ENCODE measurements at places on chromosomes 5 and 9.

- no peak for DNase-seq
Measured at GRCh38 chr9:72773570-72773969, 179.3 kb downstream of the ALDH1A1 start.

DNA sequence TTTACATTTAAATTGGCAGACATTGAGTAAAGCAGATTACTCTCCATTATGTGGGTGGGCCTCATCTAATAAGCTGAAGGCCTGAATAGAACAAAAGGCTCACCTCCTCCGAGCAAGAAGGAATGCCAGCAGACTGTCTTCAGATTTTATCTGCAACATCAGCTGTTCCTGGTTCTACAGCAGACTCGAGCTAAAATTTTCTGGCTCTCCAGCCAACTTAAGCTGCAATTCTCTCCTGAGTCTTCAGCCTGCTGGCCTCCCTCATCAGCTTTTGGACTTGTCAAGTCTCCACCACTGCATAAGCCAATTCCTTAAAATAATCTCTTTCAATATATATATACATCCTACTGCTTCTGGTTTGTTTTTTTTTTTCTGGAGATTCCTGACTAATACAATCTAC, 12.5 kb downstream of the TRPM3 start:
- no peak for DNase-seq

- no peak for DNase-seq
Measured at GRCh38 chr9:1969160-1969559, 46.0 kb upstream of the SMARCA2 start.

DNA sequence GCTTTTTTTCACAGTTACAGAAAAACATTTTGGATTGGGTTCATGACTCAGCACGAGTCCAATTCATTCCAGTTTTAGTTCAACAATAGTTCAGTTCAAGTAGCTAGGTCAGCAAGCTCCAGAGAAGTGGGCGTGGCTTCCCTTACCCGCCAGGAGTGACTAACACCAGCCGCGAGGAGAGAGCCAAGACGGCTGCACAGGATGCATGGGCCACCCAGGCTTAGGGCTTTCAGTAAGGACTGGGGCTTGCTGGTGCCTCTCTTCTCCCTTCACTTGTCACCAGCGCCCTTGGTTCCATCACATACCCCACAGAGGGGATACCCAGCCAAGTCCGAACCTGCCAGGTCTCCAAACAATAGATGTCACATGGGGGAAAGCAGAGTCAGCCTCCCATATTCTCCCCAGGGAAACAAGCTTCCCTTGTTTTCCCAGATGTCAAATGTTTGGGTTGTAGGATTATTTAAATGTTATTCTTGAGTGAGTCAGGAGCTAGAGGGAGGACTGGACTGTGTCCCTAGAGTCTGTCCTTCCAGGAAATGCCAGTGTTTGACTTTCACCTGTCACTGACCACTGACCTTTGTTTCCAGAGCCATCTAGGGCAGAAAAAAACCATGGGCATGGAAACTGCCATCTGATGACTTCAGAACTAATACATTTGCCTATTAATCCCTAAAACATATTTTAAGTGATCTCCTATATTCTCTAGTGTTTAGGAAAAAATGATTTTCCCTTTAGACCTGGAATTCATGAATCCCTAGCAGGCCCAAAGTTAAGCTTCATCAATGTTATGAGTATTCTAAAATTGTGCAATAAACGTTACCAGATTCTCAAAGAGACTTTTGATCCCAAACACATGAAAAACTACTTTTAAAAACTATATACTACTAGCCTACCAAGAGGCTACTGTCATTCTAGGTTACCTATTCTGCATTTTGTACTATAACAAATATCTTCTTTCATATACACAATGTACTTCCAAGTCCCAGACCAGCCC, 51.9 kb downstream of the NIPAL4 start:
- DNase-seq: peak; percentile 25

DNA sequence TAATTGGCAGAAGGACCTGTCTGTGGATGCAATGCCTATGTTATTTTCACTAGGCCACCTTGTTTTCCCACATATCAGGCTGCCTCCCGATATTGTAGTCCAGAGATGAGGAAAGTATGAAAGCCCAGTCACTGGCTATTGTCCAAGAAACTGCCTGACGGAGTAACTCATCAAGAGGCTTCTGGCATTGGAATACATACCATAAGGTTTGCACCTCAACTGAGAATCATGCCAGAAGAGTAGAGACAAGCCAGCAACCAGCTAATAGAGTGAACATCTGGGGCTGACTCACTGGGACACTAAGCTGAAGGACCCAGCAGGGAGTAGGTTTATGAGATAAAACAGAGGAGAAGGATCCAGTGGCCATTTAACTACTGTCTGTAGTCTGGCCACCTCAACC, 137.2 kb upstream of the FST start:
- peak; percentile 32 for DNase-seq

DNA sequence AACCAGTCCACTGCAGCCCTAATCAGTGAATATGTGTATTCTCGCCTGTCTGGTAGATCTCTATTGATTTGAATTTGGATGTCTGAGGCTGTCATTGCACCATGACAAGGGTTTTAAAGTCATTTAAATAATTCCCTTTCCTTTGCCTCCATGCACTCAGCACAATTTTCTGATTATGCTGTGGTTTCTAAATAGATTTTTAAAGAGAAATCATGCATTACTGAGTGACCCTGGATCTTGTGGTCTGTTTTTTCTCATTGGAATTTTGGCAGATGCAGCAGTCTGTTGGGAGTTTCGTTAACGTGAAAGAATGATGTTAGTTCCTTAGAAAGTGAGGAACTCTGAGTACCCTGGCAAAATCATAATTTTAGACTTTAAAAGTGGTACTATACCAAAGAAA, 396.0 kb downstream of the LRRC70 start:
- no peak for DNase-seq

DNA sequence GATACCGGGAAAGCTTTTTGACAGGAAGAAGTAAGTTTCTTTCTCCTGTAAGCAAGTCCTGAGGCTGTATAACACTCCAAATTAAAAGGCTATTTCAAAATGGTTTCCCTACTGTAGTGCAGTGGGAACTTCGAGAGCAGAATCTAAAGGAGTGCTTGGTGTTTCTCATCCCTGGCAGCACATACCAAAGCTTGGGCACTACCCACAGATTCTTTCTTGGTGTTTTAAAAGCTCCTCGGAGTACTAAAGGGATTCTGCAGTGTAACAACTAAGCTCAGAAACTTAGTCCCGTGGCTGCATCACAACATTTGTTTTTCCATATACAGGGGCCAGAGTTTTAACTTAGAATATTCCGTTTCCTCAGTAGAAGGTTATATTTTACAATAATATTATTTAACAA, 5.6 kb upstream of the APC start:
- DNase-seq: no peak

GRCh38 chr5:6856653-6857052, 143.4 kb downstream of the TENT4A start:
- no peak for DNase-seq

All from LoVo (cell line).